ENCODE measurements at places on chromosomes 1 and 21. TPM values are rescaled to one million over a fixed set of nuclear protein-coding genes. Genes with fewer than 3 reads are reported as not detected.

The FCER1A gene
- total RNA-seq: 1.5 TPM

GRCh38 chr1:117181630-117182041, 29.1 kb downstream of the VTCN1 start:
- no peak for DNase-seq

DNA sequence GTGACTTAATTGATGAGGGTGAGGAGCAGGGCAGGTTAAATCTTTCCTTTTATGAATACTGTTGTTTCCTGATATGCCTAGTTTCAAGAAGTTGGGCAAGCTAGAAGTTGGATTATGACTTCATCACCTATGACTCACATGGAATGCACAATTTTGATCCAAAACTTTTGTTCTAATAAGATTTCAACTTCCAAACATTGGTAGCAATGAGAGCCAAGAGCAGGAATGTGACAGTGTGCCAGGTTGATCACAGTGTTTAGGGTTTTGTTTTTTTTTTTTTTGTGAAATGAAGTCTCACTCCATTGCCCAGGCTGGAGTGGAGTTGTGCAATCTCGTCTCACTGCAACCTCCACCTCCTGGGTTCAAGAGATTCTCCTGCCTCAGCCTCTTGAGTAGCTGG, 349.4 kb downstream of the DUSP10 start:
- no peak for DNase-seq

DNA sequence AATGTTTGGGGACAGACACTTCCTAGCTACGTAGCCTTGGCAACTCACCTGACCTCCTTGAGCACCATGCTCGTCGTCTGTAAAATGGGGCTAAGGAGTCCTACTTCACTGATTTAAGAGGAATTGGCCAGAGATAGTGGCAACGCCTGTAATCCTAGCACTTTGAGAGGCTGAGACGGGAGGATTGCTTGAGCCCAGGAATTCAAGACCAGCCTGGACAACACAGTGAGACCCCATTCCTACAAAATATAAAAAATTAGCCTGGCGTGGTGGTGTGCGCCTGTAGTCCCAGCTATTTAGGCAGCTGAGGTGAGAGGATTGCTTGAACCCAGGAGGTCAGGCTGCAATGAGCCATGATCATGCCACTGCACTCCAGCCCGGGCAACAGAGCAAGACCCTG, 4.5 kb downstream of the SYTL1 start:
- no peak for DNase-seq

GRCh38 chr1:23506376-23507107, 22.6 kb upstream of the ASAP3 start:
- DNase-seq: no peak

DNA sequence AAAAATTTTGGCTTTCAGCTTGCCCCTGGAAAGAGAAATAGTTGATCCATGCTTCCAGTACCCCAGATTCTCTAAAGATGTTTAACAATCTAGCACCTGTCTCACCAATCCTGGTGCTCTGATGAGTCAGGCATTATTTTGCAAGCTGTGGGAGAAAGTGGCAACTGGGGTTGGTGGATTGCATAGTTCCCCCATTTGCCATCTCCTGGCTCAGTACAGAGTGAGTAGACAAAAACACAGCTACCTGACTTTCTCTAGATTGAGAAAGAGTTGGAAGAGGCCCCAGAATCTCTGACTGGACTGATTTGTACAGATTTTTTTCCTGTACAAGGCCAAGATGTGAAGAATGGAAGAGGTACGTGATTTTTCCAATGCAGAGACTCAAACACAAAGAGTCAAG, 75.1 kb upstream of the NEGR1 start:
- no peak for DNase-seq

DNA sequence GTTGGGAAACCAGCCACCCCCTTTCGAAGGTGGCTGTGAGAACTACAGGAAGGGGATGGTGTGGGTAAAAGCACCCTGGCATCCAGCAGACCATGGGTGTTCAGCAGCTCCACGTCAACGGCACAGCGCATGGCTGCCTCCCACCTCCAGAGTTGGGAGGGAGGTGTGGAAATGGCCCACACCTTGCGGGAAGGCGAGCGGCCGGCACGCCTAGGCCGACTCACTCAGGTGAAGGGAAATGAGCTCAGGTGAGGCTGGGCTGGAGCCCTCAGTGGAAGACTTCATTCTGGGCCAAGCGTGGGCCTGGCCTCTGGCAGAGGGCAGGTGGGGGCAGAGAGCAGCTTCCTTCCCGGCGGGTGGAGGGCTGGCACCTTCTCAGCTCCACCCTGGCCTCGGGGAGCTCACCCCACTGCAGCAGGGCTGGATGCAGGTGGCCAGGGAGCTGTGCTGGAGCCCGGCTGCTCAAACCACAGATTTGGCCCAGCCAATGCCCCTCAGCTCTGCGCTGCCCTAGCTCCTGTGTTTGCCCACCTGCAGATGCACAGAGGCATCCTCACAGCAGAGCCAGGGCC, 24.8 kb upstream of the ALDH4A1 start:
- DNase-seq: no peak

GRCh38 chr1:5575396-5575940, 416.8 kb downstream of the NPHP4 start:
- DNase-seq: peak; percentile 7

The ZNF593OS gene
- not detected for total RNA-seq

- no peak for DNase-seq
Observed at GRCh38 chr1:218658899-218659298, 313.8 kb downstream of the TGFB2 start.

DNA sequence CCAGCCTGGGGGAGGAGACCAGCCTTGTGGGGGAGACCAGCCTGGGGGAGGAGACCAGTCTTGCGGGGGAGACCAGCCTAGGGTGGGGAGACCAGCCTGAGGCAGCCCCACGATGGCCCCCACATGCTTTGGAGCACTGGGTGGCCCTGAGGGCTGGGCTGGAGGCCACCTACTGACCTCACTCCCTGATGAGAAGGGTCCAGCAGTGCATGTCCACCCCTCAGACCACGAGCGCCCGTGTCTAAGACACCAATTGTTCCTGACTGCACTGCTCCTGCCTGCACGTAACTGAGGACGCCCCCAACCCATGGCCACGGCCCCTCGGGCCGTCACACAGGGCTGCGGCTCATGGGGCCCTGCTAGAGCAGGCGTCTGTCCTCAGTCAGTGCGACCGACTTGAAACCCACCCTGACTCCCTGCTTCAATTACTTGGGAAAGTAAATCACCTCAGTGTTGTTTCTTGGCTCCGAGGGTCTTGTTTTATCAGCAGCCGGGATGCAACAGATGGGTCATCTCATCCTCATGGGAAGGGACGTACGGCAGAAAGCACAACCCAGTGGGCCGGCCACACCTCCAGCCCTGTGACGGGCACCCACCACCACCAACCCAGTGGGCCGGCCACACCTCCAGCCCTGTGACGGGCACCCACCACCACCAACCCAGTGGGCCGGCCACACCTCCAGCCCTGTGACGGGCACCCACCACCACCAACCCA, at the start of gene SPATC1L:
Gene SPATC1L (minus strand): TSS at position 550 of the 715 bp plus-strand sequence. CDS start 1,643 bp downstream, outside the sequence.
- DNase-seq: peak; percentile 60

- DNase-seq: no peak
Observed at GRCh38 chr1:147628441-147628840, 41.9 kb downstream of the ACP6 start.

DNA sequence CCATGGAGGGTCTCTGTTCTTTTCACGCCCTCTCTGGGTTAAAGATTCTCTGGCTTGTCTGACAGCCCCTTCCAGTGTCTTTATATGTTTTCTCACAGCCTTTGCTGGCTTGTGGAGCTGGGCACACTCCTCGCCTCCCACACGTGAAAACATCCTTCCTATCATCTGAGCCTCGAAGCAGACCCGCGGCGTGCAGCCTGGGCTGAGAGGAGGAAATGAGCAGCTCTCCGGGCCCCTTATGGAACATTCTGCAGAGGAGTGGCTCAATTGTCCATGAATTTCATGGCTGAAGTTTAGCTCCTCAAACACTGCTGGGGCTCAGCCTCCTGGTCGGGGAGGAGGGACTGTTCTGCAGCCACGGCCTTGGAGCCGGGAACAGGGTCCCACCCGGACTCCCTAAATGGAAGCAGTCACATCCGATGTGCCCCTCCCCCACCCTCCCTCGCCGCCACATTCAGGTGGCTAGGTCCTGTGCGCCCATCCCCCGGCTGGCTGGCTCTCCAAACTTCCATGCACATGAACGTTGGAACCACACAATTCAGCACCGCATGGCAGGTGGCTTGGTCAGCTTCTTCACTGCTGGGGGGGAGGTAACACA, 15.1 kb upstream of the PDE9A start:
- no peak for DNase-seq

The CD52 gene
- 9.4 TPM for total RNA-seq

The MANEAL gene
- total RNA-seq: 6.6 TPM

DNA sequence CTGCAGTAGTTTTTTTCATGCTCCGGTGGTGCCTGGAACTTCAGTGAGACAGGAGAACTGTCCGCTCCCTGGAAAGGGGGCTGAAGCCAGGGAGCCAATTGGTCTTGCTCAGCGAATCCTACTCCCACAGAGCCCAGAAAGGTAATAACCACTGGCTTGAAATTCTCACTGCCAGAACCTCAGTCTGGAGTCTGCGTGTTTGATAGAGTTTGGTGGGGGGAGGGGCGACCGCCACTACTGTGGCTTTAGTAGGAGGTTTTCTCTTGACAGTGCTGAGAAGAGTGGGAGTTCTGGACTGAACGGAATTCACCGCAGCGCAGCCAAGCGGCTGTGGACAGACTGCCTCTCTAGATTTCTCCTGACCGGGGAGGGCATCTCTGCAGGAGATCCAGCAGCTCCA, 8.0 kb upstream of the OR2M3 start:
- no peak for DNase-seq

DNA sequence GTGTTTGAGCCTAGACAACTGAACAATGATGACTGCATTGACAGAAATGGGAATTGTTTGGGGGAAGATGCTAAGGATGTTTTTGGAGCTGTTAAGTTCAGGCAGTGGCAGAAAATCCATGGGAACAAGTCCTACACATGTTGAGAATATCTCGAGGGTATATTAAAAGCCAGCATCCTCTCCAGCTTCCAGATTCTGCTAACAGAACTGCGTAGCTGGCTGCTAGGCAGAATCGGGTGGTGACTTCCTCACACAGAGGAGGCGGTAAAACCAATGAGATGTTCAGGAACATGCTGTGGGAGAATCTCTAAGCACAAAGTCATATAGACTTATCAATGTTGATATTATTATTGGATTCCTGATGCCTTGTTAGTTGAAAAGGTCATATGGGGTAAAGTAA, 14.8 kb downstream of the FAM163A start:
- DNase-seq: no peak

The TPTE gene
- total RNA-seq: not detected

- peak; percentile 23 for DNase-seq
Observed at GRCh38 chr1:56644064-56644918, 823 bp upstream of the PRKAA2 start.

DNA sequence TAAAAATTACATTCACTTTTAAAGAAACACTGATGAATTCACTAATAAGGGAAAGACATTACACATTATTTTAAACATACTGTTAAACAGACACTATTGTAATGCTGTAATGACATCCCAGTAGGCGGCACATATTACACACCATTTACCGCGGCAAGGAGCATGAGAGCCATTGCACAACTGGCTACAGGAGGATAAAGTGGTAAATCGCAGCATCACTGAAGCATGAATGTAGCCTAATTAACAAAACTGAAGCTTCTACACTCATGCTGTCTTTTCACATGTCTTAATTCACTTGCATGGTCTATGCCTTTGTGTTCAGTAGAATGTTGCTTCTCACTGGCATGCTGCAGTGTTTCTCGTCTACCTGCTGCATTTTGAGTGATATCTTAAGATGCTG, 1046.0 kb downstream of the MRPL39 start:
- DNase-seq: no peak

DNA sequence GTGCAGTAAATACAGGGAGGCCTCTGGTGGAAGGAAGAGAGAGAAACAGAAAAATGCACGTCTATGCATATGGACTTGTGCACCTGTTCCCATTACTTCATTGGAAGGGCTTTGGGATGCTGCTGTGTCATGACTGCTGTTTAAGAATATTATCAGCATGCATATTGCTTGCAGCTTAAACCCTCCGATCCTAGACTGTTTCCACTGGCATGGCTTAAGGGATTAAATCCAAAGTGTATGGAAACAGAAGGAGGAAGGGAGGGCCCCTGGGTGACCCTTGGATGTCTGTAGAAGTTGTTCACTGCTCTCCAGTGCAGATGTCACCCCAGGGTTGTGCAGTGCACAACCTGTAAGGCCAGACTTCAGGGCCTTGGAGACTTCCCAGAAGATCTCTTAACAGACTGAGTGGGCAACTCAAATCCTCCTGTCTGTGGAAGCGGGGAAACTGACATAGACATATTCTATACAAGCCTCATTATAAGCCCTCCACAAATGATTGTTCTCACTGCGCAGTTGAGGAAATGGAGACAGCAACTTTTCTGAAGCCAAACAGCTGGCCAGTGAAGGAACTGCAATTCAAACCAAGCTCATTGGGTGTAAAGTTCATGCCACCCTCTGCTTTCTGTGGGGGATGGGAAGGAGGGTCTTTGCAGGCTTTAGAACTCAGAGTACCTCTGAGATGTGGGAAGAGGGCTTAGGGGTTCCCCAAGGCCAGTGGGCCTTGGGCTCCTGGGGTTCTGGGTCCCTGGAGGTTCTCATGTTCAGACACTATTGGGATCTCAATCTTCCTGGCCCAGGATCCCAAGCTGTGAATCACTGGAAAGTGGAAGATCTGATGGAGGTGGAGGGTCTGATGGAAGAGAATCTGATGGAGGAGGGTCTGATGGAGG, 73.8 kb downstream of the UMODL1 start:
- DNase-seq: no peak
